ENCODE measurements at places on chromosomes 1 and 21.

GRCh38 chr1:115771094-115771846, 2.8 kb upstream of the CASQ2 start:
- no peak for DNase-seq

DNA sequence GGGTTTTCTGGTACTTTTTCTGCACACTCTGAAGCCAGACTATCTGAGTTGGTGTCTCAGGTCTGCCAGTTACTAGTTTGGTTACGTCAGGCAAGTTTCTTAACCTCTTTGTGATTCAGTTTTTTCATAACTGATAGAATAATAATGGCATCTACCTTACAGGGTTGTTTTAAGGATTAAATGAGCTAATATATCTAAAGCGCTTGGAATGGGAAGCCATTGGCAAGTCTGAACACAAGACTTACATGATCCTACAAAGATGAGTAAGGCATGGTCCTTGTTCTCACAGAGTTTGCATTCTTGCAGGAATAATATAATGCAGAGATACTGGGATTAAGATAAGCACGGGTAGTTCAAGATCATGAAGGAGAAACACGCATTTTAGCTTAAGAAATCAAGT, 9.2 kb upstream of the DENND2D start:
- no peak for DNase-seq

DNA sequence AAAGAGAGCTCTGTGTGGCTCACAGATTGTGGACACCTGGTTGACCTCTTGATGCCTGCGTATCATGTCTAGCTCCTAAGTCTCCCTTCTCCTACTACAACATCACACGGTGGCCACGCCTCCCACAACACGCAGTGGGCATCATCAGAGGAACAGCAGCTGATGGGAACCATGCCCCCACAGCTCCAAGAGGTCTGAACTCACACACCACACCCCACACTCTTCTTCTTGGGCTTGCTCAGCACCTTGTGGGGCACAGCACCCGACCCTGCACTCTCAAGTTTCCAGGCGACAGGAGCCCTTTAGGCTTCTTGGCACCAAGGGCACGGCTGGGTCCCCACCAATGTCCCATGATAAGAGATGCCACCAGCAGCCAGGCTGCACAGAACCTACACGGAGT, 18.8 kb upstream of the CDCP2 start:
- DNase-seq: no peak

GRCh38 chr1:31241321-31241720, 1.6 kb upstream of the NKAIN1 start:
- DNase-seq: no peak

- no peak for DNase-seq
Measured at GRCh38 chr1:233998456-233998855, 94.0 kb downstream of the SLC35F3 start.

- DNase-seq: no peak
Measured at GRCh38 chr1:35030338-35030737, 1.4 kb downstream of the ZMYM6 start.

Data from astrocyte of the cerebellum (primary cell).